Ureter (tissue), 1 donor: ENCODE measurements at places on chromosomes 12 and 14. TPM values are rescaled to one million over a fixed set of nuclear protein-coding genes. Genes with fewer than 3 reads are reported as not detected.

- DNase-seq: no peak
Observed at GRCh38 chr12:68636268-68636667, 25.6 kb downstream of the RAP1B start.

DNA sequence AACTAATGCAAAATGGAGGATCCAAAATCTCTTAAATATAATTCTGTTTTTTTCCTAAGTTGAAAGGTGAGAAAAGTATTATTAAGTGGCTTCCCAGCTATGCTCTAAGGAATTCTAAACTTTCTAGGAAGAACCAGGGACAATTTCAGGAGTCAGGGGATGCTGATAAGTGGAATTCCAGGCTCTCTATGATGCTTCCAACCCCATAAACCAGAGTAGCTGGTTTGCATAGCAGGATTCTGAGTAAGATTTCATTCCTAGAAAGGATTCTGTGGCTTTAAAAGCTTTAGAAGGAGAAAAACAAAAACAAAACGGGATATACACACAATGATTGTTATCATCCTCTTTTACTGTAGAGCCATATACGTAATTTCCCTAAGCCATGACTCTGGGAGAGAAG lies 93.9 kb downstream of the SLC16A7 start:
- no peak for DNase-seq

SYNDIG1L gene
- 0.18 TPM for total RNA-seq

DNA sequence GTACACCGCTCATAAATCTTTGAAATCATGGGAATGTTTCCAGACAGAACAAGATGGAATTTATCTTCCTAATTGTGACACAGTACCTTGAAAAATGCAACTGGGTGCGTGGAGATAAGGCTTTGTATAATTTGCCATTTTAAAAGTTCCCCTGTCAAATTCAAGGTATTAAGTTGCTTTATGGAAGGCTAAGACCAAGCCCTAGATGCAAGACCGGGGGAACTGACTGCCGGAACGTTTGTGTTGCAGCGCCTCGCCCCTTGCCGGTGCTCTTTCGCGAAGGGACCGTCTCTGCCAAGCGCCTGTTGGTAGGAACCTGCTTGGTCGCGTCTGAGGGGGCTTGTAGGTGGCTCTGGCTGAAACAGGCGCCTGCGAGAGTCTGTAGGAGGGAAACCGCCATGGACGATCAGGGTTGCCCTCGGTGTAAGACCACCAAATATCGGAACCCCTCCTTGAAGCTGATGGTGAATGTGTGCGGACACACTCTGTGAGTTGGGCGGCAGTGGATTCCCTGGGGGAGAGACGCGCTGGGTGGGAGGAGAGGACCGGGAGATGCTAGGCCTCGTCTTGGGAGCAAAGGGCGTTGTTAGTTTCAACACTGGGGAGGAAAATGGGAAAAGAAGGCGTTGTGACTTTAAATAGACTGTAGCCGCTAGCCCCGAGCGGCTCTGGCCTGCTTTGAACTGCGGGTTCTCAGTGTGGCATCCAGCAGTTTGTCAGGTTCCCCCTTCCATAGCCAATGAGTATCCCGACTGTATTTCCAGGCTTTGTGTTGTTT lies at the start of gene MNAT1:
TSS of gene MNAT1 (plus strand) at position 297 of the 778 bp plus-strand sequence. CDS start at position 399, 102 bp downstream.
- DNase-seq: peak; percentile 82

RPL10L gene
- total RNA-seq: not detected

FBLN5 gene
- 39.4 TPM for total RNA-seq

KLRC2 gene
- total RNA-seq: 3.1 TPM

- no peak for DNase-seq
Observed at GRCh38 chr14:101543814-101544213, 17.5 kb upstream of the DIO3 start.

SAMD15 gene
- total RNA-seq: 1.8 TPM

DNA sequence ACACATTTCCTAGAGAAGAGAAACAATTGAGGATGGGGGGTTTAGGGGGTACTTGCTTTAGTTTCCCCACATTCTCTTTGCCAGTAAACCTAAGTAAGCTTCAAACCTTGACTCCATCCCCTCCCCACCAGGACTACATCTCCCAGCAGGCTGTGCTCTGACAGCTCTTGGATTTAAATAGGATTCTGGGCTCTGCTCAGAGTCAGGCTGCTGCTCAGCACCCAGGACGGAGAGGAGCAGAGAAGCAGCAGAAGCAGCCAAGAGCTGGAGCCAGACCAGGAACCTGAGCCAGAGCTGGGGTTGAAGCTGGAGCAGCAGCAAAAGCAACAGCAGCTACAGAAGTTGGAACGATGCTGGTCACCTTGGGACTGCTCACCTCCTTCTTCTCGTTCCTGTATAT lies 20.6 kb downstream of the RDH12 start:
- peak; percentile 64 for DNase-seq

EXOC3L4 gene
- total RNA-seq: 2.5 TPM
